ENCODE measurements at places on chromosomes 6 and 20.

- DNase-seq = no peak
Observed at GRCh38 chr6:44559486-44560270, 172.2 kb downstream of the CDC5L start.

GRCh38 chr6:7933794-7934193 lies 23.2 kb upstream of the TXNDC5 start:
- DNase-seq = no peak

- DNase-seq = no peak
Observed at GRCh38 chr6:78947962-78948361, 80.6 kb downstream of the IRAK1BP1 start.

DNA sequence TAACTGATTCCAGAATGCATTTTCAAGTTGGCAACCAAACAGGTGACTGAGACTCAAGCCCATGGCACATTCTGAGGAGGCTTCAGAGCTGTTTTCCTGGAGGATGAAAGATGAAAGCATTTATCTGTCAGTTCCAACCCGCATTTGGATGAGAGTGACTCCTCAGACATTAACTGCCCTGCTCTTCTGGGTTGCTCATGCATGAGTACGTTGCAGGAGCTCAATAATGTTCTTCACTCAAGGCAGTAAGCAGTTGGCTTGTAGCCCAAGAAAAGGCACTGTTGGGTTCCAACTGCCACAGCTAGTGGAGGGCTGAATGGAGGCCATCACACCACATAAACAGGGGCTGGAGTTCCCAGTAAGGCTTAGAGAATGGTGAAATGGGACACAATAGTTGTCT lies 155.3 kb downstream of the FUT9 start:
- no peak for DNase-seq

GRCh38 chr6:7649037-7649810 lies 59.2 kb downstream of the SNRNP48 start:
- no peak for DNase-seq

DNA sequence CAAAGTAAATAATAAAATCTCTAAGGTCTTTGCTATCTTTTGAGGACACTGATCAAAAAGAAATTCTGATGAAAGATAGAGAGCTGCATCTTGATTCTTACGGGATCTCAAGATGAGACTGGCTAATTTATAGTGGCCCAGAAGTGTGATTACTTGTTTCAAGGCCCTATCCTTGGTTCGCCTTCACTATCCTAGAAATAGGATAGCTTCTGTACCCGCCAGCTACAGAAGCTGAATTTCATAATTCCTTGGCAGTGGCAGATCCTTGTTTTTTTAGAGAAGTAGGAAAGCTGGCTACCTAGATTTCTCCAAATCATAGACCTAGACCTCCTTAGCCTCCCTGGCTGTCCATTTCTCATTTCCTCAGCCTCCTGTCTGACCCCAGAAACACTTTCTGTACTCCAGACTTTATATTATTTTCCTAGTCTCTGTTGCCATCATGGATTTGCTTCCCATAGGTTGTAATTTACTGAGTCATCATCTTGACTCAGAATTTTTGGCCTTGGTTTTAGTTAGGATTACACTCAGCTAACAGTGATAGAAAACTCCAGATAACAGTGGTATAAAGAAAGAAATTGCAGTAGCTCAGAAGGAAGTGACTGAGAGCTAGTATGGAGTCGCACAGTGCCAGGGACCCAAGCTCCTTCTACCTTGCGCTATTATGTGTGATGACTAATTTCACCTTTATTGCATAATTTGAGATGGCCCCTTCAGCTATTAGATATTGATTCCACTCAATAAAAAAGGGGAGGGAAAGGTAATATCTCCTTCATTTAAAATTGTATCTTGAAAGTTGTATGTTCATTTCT lies 27.7 kb downstream of the PHF3 start:
- DNase-seq = no peak

GRCh38 chr6:107396211-107396610 lies 63.2 kb downstream of the PDSS2 start:
- no peak for DNase-seq

GRCh38 chr20:63968136-63968927 lies 1.4 kb downstream of the ZNF512B start:
- DNase-seq = no peak

DNA sequence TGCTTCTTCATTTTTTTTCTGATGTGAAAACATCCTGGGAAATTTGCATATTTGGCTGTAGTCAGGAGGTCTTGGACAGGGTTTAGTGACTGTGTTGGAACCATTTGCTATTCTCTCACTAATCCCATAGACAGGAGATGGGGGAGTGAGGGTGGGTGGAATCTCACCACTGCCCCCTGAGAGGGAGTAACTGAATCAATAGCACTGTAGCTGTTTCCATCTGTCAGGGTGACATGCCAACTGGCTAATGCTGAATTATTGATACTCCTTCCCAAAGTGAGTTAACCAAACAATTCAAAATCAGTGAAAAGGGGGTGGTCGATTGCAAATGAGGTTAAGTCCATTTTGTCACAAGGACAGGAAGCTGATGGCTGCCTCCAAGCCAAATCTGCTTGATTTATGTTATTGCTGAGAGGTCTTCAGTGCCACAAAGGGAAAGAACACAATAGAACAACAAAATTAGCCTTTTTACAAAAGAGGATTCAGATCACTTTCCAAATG lies 55.1 kb upstream of the B3GAT2 start:
- no peak for DNase-seq

- peak; percentile 82 for DNase-seq
Observed at GRCh38 chr6:138107078-138107751, at the start of gene PERP. PERP (minus strand) TSS chr6:138107419; CDS start chr6:138107340, 79 bp downstream.

- DNase-seq = no peak
Observed at GRCh38 chr20:59604741-59605600, 631 bp downstream of the PHACTR3 start.

- DNase-seq = no peak
Observed at GRCh38 chr20:57680131-57680716, 29.6 kb downstream of the PMEPA1 start.

- no peak for DNase-seq
Observed at GRCh38 chr6:63864671-63865318, 229.2 kb downstream of the PHF3 start.

GRCh38 chr6:125544819-125545218 lies 204.6 kb upstream of the HEY2 start:
- no peak for DNase-seq

- DNase-seq = no peak
Observed at GRCh38 chr6:13013681-13014503, 297.3 kb downstream of the PHACTR1 start.

- no peak for DNase-seq
Observed at GRCh38 chr20:44142413-44142812, 44.6 kb downstream of the JPH2 start.

DNA sequence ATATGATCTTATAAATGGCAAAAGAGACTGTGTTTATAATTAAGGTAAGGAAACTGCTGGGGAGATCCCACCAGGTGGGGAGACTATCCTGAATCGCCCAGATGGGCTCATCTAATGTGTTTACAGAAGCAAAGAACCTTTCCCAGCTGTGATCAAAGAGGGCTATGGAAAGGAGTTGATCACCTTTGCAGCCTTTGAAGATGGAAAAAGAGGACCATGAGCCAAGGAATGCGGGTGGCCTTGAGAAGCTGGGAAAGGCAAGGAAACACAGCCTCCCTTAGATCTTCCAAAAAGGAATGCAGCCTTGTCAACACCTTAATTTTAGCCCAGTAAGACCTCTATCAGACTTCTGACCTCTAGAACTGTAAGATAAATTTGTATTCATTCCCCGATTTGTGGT lies 66.5 kb upstream of the ADGRG6 start:
- no peak for DNase-seq

- DNase-seq = no peak
Observed at GRCh38 chr6:129635396-129636130, 74.4 kb downstream of the ARHGAP18 start.

- DNase-seq = no peak
Observed at GRCh38 chr6:142592876-142593275, 291.1 kb downstream of the ADGRG6 start.

GRCh38 chr6:46014511-46015118 lies 1.0 kb downstream of the CLIC5 start:
- peak; percentile 5 for DNase-seq

- no peak for DNase-seq
Observed at GRCh38 chr6:3384241-3385143, 72.4 kb downstream of the SLC22A23 start.

- DNase-seq = no peak
Observed at GRCh38 chr6:98787961-98788360, 46.4 kb upstream of the POU3F2 start.

- DNase-seq = no peak
Observed at GRCh38 chr20:63596423-63596822, 22.4 kb upstream of the HELZ2 start.

Measured in NCI-H774 (cell line).